Naive thymus-derived CD4-positive, alpha-beta T cell (primary cell): ENCODE measurements at places on chromosomes 5 and 9.

GRCh38 chr5:136094189-136094912 is 38.3 kb upstream of the SMAD5 start:
- DNase-seq: no peak

DNA sequence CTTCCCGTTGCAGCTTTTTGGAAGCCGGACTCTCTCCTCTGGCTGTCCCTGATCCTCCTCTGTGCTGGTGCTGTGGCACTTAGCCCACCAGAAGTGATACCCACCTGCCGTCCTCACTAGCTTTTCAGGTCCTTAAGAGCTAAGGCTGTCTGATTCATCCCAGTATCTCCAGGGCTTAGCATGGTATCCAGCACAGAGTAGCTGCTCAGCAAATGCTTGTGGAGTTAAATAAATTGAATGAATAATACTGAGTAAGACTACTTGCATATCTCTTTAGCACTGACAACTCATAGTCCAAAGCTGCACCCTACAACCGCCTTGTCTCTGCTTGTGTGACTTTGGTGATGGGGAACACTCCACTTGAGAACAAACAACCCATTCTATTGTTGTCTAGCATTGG is 7.7 kb upstream of the XPA start:
- DNase-seq: no peak

DNA sequence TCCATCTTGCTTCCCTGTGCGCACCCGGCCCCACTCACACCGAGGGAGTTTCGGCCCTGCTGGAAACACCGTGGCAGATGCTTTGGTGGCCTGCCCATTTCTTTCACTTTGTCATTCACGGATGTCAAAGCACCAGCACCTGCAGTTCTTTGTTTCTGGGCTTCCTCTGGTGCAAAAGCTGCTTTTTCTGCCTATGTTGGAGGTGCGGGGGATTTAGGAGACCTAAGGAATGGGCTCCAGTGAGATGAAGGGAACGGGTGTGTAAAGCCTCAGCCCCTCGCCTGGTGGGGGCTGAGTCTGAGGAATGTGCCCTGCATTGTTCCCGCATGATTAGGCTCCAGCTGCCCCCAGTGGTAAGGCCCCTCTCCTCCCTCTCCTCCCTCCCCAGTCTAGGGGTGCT is 62.3 kb downstream of the THBS4 start:
- no peak for DNase-seq

DNA sequence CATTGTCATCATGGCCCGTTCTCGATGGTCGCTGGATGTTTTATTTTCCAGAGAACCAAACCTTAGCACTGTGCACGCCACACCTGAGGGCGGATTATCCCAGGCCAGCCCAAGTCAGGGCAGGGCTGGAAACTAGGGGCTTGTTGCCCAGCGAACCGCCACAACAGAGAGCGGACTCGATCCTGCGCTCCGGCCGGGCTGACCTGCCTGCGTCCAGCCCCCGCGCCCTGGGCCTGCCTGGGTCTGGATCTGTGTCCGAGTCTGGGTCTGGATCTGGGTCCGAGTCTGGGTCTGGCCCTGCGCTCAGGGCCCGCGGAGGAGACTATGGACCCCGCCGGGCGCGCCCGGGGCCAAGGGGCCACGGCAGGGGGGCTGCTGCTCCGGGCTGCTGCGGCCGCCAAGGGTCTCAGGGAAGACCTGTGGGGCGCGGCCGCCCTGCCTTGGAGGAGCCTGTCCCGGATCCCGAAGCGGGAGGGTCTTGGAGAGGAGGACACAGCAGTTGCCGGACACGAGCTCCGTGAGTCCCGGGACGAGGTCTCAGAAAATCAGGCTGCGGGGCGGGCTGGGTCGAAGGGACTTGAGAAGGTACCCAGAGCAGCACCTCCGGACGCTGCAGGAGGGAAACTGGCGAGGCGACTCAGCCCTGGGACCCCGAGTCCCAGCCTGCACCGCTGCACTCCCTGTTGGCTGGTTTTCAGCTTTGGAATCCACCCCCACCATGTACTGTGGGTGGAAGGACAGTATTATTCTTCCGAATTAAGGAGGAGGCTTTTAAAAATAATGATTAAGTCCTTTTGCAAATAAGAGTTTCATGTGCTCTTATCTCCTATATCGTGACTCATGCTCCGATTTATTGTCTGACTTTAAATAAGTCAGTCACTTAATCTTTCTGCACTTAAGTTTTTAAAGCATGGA is at the start of gene ANKDD1B:
TSS of gene ANKDD1B (plus strand) at position 143 of the 915 bp plus-strand sequence. CDS start at position 325, 182 bp downstream.
- no peak for DNase-seq

- DNase-seq: peak; percentile 54
These were observed 18.4 kb upstream of the F2RL2 start for GRCh38 chr5:76641514-76642120.

DNA sequence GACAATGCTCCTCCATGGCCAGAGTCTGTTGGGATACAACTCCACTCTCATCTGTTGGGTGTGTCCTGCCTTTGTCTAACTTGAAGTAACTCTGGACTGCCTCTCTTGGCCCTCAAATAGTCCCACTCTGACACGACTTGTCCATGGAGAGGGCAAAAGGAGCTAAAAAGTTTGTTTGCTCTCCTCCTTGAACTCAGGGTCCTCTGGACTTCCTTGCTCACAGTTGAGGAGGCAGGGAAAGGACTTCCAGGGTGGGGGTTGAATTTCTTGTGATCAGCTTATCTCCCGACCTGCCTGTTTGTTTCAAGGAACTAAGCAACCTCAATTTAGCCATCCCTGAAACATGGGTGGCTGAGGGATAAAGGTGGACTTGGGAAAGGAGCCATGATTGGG is 11.7 kb downstream of the DNAJB5 start:
- no peak for DNase-seq

- DNase-seq: no peak
These were observed 85.9 kb downstream of the SLC12A2 start for GRCh38 chr5:128169401-128170017.

GRCh38 chr9:97842960-97843359 is 10.1 kb upstream of the FOXE1 start:
- DNase-seq: no peak

DNA sequence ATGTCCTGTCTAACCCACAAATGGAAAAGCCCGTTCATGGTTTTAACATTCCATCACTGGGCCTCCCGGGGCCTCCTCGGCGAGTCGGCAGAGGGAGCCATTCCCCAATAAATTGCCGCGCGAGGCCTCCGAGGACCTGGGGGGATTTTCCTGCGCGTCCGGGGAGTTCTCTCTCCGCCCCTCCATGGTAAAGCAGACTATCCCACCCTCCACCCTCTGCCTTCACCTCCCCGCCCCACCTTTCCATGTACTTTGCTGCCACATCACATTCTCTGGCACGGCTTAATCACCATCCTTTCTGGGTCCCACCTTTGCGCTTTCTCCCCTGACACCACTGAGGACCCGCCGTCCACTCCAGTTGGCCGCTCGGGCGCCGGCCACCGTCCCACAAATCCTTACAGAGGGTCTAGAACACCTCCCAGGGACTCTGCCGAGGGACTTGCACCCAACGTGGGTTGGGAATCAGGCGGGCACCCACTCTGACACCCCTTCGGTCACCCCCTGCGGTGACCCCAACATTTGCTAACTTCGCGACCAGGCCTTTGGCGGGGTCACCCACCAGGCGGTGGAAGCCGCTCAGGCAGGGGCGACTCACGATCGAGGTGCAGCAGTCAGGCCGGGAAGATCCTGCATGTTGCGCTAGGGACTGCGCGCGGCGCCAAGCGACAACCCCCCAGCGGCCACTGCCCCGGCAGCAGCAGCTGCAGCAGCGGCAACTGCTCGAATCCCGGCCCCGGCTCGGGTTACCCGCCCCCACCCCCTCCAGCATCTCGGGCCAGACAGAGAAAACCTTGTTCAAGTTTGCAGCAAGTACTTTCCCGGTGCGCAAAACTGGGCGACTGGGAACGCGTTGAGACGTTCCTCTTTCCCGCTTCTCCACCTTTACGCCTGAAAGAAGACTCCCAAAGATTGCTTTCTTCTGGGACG is at the start of gene MEGF10:
TSS of gene MEGF10 (plus strand) at position 778 of the 927 bp plus-strand sequence. CDS start 40,513 bp downstream, outside the sequence.
- no peak for DNase-seq

DNA sequence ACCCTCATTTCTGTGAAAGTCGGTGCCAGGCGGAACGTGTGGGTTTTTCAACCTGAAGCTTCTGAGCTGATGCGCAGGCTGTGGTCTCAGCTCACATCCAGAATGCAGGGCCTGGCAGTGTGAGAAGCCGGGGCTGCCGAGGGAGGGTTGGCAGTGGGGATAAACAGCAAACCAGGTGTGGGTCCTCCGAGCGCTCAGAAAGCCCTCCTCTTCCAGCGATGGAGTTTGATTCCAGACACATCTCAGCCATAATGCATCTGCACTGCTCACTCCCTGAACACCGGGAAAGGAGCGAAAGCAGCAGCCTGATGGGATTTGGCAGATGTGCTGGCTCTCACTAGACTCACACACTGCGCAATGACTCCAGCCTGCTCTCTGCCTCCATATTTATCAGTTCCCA is 280.1 kb downstream of the HSPA4 start:
- no peak for DNase-seq

- DNase-seq: no peak
These were observed 63.5 kb upstream of the IRX4 start for GRCh38 chr5:1946122-1946677.

DNA sequence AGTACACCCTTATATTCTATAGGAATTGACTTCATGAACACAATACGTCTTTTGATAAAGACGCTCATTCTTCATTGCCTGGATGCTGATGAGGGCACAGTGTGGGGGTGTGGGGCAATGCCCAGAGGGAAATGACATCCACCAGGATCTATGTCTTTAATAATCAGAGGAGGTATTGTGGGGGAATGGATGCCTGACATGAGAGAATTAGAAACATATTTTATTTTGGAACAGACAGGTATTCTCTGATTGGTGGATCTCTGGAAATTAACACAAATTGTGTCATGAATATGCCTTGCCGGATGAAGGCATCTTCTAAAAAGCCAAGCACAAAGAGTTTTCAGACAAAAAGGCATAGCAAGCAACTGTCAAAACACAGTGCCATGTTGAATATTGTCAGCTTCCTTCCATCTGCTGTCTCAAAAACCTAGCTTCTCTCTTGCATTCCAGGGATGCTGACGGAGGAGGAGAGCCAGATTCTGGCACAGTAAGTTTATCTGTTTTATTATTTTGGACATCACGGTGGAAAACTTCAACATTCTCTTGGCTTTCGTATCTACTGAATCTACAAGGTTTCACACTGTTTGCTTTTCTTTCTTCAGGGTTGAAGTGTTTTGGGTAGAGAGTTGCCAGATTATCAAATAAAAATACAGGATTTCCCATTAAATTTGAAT is 3.9 kb upstream of the C5orf58 start:
- no peak for DNase-seq

GRCh38 chr9:1870915-1871314 is 144.2 kb upstream of the SMARCA2 start:
- DNase-seq: no peak

DNA sequence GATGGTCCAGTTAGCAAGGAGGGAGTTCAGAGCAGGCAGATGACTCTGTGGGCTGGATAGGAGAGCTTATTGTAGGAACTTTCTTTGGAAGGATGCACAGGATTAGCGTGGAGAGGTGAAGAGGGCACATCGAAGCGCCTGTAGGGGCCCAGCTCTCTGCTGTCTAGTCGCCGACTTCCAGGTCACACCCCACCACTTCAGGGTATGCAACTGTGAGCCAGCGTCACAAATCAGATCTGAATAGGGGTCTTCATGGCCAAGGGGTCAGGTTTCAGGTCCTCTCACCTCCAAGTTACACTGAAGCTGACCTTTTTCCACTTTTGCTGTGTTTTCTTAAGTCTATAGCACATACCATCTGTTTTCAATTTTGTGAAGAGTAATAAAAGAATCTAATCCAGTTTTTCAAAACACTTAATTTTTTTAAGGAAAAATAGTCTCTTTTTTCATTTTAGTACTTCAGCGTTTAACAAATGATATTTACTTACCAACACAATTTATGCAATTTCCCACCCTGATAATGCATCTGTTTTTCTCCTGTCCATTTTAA is 364.2 kb upstream of the CLINT1 start:
- no peak for DNase-seq

DNA sequence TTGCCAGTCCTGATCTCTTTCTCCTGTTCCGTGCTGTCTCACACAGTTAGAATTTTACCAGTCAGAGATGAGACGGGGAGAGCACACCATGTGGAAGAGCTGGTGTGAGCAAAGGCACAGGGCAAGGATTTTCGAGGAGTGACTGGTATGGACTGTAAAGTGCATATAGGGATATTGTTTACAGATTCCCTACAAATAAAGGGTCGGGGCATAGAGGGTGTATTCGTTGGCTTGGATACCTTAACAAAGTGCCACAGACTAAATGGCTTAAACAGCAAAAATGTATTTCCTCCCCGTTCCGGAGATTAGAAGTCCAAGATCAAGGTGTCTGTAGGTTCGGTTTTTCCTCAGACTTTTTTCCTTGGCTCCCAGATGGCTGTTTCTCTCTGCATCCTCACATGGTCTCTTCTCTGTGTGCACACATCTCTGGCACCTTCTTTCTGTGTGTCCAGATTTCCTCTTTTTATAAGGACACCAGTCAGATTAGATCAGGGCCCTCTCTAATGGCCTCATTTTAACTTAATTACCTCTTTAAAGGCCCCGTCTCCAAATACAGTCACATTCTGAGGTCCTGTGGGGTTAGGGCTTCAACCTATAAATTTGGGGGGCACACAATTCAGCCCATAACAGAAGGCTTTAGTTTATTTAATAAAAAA is 23.4 kb downstream of the CYFIP2 start:
- no peak for DNase-seq

- DNase-seq: no peak
These were observed 416.3 kb downstream of the NR2F1-AS1 start for GRCh38 chr5:93164690-93165089.

DNA sequence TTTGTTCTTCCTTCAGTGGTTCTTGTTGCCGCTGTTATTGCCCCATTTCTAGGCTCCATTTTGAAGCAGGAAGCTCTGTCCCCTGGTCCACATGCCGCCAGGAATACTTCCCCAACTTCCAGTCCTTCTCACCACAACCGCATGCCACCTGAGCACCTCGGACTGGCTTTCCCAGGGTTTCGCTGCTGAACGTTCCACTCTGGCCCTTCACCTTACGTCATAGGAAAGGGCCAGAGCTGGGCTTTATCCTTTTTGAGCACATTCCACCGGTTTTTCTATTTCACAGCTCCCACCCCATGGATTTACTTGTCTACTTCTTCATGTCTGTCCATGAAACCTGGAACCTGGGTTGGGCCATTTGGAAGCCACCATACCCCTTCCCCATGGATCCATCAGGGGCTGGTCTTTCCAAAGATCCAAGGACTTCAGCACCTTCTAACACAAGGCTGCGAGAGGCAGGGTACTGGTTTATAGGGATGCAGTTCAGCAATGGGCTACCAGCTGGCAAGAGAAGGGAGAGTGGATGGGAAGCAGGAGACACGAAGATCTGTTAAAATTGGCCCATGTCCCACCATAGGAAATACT is 557.4 kb downstream of the BNC2 start:
- no peak for DNase-seq

- no peak for DNase-seq
These were observed 10.2 kb downstream of the UBE2QL1 start for GRCh38 chr5:6458833-6459232.

DNA sequence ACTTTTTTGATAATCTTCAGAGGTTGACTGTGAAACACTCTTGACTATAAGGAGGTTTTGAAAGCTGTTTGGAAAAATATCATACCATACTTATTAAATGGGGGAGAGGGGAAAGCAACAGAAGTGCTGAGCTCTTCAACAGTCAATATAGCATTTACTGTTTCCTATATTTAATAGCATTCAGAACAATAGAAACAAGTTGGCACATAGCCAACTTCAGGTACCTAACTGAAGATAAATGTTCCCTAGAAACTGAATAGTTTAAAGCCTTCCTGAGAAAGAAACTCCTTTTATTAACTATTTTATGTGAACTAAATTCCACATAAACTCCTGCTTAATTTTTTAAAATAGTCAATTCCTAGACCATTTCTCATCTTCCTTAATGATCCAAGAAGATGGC is 26.3 kb downstream of the SLC31A1 start:
- DNase-seq: no peak
